ENCODE measurements at places on chromosomes 2 and 18.

DNA sequence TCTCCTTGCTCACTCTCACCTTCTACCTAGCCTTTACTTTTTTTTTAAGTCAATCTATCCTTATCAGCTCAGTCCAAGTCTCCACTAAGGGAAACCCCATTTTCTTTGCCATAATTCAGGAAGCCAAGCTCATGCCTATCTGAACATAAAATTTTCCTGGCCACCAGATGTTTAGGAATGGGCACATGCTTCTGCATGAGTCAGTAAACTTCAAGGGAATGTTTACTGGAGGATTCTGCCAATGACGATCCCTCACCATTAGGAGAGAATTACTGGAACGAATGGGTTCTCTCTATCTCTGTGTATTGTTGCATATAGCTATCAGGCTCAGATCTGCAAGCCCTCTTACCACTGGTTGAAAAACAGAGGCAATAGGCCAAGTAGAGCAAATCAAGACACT lies 731.7 kb upstream of the ZNF804A start:
- DNase-seq, result no peak

DNA sequence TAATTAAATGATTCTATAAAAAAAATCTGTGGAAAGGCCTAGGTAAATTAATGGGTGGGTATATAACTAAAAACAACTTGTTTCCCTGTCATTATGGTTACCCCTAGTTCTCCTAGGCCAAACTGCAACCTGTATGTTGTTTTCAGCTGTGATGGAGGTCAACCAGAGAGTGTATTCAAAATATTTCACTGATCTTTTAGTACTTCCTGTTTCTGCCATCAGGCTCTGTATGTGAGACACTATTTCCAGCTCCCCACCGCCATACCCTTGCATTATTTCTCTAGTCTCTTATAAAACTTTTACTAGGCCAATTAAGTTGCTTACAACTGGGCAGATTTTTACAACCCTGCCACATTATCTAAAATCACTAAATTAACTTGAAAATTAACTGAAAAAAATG lies 21.0 kb upstream of the CDKL4 start:
- DNase-seq, result no peak

GRCh38 chr2:11014026-11014425 lies 102.3 kb downstream of the KCNF1 start:
- no peak for DNase-seq

- DNase-seq, result no peak
Observed at GRCh38 chr2:170461889-170462288, 253.2 kb upstream of the SP5 start.

- DNase-seq, result no peak
Observed at GRCh38 chr2:143081616-143082015, 47.6 kb upstream of the ARHGAP15 start.

GRCh38 chr2:113876503-113877387 lies 13.1 kb upstream of the ACTR3 start:
- no peak for DNase-seq

- DNase-seq, result no peak
Observed at GRCh38 chr2:121121661-121122060, 163.3 kb downstream of the TFCP2L1 start.

GRCh38 chr2:2101924-2102323 lies 229.2 kb downstream of the MYT1L start:
- no peak for DNase-seq

DNA sequence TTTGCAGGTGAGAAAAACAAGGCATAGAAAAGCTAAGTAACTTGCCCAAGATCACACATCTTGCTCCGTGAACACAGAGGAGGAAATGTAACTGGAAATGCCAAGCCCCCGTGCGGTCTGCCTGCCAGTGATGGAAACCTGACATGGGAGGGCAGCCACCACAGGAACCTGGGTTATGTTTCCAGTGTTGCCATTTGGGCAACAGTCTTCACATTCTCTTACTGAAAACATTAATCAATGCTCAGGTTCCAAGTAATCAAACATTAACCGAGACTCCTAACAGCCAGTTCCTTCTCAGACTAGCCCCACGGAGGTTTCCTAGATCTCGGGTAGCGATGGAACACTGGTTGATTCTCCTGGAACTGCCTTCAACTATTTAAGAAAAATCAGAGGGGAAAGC lies 2.5 kb downstream of the TGFA start:
- no peak for DNase-seq

- DNase-seq, result no peak
Observed at GRCh38 chr2:5764041-5764440, 71.9 kb downstream of the SOX11 start.

GRCh38 chr2:222264791-222265320 lies 33.9 kb downstream of the PAX3 start:
- DNase-seq, result peak; percentile 23

DNA sequence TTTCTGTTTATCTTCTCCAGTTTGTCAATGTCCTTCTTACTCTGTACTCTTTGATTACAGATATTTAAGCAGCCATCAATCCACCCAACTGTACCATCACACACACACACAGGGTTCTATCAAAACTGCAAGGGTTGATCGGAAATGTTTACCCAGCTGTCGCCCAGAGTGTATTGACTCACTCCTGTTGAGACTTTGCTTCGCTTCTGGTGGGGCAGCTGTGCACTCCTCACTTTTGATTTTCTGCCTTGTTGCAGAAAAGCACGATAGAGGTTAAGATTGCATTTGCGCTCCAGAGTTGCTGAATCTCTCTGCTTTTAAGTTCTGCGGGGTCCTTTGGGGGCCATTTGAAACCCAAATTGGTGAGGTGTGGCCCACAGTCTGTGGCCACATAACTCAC lies 216.2 kb downstream of the SETBP1 start:
- DNase-seq, result no peak

DNA sequence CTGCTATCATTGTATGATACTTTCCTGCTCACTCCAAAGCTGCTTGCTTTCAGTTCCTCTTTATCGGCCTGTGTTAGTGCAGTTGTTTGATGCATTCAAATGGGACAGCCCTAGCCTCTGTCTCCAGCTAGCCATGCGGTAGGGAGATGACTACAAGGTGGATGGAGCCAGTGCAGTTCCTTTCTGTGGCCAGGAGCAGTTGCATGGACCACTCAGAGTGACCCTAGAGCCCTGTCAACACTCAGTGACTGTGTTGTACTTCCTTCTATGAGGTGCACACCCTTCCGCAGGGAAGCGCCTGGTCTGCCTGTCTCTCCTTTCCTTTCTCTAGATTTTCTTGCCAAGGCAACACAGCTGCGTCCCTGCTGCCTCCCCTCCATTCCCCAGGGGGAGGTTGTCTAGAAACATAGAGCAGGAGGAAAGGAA lies 33.8 kb downstream of the KCNS3 start:
- DNase-seq, result no peak

- DNase-seq, result no peak
Observed at GRCh38 chr2:96423291-96423690, 81.9 kb downstream of the NEURL3 start.

DNA sequence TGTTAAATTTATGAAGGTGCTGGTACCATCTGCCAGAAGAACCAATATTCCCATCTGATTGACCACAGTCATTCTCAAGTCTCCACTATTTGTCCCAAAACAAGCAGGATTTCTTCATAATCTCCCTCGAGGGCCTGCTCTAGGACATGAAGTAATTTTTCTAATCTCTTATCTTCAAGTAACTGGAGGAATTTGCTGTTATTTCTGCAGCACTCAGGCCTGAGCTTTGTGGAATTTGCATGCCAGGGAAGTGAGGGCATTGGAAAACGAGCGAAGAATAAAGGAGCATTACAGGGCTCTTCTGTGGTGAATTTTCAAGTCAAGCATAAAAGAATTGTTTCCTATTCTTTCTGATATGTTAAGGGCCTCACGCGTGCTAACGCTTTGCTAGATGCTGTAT lies 161.2 kb upstream of the EPAS1 start:
- peak; percentile 49 for DNase-seq

DNA sequence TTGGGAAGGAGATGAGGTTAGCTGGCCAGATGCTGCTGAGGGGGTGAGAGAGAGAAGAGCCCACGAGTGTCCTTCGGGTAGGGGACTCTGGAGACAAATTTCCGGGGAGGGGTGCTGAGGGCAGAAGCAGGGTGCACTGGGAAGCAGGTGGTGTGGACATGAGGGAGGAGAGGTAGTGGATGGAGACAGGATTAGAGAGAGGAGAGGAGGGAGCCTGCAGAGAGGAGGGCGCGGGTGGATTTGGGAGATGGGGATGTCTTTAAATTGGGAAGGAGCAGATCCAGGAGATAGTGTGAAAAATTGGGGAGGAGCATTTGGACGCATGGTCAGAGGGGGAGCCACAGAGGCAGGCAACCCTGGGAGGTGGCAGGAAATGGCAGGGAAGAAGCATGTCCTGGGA lies 154.7 kb downstream of the DYSF start:
- DNase-seq, result no peak

DNA sequence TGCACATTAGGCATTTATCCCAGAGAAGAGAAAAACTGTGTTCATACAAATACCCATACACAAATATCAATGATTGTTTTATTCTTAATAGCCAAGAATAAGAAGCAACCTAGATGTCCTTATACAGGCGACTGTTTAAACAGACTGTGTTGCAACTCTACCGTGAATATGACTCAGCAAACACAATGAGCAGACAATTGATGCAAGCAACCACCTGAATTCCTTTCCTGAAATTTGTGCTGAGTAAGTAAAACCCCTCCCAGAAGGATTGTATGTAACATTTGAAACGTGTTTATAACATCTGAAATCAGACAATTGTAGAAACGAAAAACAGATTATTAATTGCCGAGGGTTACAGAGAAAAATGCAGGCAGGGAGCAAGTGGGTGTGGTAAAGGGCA lies 621.9 kb upstream of the SOX11 start:
- no peak for DNase-seq

DNA sequence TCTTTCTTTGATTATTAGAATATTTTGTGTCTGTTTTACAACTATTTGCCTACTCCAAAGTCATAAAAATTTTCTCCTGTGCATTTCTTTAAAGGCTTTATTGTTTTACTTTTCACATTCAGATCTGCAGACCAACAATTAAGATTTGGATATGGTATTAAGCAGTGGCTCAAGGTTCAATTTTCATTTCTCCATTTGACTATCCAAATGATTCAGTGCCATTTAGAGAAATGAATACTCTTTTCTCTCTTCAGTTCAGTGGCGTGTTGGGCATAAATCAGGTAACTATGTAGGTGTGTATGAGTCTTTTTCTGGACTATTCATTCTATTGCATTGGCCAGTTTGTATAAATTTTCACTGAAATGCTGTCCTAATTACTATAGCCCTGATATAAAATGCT lies 57.3 kb upstream of the IL1R1 start:
- DNase-seq, result no peak

DNA sequence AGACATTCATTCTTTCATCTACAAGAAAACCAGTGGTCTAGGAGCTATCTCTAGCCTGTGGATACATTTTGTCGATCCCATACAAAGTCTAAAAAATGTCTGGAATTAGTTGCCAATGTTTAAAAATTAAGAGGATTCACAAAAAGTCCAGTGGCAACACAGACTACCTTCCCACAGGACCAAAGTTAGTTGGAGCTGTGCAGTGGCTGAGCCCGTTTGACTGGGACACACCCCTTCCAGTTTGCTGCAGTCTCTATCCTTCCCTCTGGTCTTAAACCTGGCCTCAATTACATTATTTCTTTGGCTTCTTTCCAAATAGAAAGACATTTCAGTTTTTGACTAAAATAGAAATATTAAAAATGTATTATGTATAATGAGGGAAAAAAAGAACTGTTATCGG lies 18.6 kb downstream of the SLC16A14 start:
- no peak for DNase-seq

Data from AG04449 (cell line).